Stimulated activated CD4-positive, alpha-beta T cell treated with anti-CD3 and anti-CD28 coated beads, Interleukin-4, amount 100 ng/mL, for 24 hours (primary cell): ENCODE measurements at places on chromosomes 6 and 20.

DNA sequence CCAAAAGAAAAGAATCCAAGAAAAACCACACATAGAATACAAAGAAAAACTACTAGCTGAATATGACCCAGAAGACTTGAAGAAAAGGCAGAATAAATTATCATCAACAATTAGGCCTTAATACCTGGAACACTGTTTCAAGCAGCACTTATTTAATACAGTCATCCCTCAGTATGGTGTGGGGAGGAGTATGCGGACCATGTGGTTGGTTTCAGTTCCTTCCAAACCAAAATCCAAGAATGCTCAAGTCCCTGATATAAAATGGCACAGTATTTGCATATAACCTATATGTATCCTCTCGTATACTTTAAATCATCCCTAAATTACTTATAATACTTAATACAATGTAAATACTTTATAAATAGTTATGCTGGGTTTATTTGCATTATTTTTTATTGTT, 16.1 kb downstream of the CDK19 start:
- DNase-seq, result no peak

DNA sequence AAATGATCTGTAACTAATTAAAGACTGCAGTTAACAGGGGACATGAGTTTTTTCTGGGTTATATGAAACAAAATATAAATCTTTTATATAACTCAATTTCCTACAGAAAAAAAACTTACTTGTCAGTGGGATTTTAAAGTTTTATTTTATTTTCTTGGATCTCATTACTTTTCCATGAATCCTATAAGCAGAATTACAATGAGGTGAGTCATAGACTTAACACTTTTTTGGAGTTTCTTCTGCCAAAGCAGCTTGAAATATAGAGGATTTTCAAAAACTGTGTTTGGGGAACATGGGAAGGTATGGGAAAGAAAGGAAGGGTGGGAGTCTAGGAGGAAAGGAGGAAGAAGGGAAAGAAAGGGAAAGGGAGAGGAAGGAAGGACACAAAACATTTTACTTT, 130.7 kb downstream of the AIG1 start:
- DNase-seq, result no peak

DNA sequence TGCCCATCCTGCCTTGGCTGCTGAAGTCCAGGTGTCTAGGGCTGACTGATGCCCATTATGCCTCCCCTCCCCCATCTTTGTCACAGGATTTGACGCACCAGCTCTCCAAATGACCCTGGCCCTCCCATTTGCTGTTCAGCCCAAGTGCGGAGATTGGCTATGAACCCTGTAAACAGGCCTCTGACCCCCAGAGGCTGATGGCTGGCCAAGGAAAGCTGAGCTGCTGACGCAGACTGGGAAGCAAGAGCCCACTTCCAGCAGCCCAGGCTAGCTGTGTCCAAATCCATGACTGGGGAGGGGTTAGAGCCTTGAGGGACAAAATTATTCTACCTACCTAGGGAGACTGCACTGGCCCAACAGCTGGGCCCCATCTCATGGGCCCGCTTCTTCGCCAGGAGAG, 797 bp upstream of the GNRH2 start:
- no peak for DNase-seq

DNA sequence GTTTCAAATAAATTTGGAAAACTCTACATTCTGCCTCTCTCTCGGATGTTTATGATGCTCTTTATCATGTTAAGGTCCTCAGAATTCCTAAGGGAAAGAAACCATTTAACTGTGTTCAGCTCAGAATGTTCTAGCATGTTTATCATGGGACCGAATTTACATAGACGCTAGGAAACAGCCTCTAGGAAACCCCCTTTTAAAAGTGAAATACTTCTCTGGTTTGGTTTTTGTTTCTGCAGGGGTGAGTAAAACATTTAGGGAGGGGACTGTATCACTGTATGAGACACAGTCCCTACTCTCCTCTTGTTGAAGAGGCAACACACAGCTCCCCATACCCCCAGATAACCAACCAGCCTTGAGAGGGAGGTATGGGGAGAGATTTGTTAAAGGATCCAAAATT, 267.6 kb upstream of the SUPT3H start:
- no peak for DNase-seq

GRCh38 chr6:39037707-39038106, 10.9 kb upstream of the GLP1R start:
- no peak for DNase-seq

- DNase-seq, result no peak
These were observed 33.5 kb downstream of the TPBG start for GRCh38 chr6:82396964-82397751.

GRCh38 chr20:2331106-2331505, 35.3 kb downstream of the TGM3 start:
- no peak for DNase-seq

- DNase-seq, result no peak
These were observed 158.9 kb downstream of the TBXT start for GRCh38 chr6:166008441-166009369.

DNA sequence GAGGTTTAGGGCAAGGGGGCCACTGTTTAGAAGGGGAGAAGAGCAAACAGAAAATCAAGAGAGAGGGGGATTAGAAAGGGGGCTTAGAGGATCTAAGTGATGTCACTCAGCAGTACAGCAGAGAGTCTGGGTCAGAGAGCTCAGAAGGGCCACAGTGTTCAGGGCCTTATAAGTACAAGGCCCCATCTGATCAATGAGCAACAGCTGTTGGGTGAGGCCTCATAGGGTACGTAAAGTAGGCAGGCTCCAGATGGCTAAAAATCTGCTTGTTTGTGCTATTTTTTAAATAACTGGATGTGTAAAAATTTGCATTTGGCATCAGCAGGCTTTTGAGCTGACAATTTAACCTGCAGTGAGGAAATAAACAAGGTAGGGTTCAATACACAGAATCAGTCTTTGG, 149.8 kb downstream of the SH3BGRL2 start:
- DNase-seq, result no peak

DNA sequence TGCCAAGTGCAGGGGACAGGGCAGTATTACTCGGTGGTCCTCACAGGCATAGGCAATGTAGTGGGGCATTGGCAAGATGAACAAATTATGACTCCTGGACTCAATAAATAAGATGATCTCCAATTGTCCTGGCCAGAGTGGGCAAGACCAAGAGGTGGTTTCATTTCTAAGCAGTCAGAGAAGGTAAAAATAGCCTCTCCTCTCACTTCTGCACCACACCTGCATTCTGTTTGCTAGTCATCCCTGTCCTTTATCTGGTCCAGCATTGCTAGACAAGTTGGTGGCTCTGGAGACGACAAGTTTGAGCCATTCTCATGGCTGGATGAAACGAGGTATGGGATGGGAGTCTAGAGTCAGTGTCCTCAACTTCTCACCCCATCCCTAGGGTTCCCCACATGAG, 83.0 kb downstream of the BANF2 start:
- DNase-seq, result no peak
